GM12864 (cell line): ENCODE measurements at places on chromosomes 4 and X.

DNA sequence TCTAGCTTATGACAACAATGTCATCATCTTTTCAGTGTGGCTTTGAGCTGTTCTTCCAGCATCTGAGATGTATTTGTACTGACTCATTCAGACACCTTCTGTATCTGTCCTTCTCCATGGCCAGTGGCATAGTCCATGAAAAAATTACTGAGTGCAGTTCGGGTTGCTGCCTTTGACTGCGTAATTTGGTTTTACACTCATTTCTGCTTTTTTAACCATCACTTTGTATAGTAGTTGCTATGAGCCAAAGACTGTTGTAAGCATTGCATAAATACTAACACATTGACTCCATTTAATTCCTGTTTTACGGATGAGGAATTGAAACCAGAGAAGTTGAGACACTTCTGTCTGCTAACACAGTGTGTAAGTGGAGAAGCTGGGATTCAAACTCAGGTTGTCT lies 190.7 kb upstream of the MID1 start:
- no peak for DNase-seq

- DNase-seq, result no peak
Observed at GRCh38 chr4:16125571-16126445, 42.0 kb upstream of the PROM1 start.

- DNase-seq, result no peak
Observed at GRCh38 chrX:73913580-73913979, 350.6 kb downstream of the CHIC1 start.

GRCh38 chr4:174273930-174274329 lies 9.5 kb downstream of the FBXO8 start:
- no peak for DNase-seq

DNA sequence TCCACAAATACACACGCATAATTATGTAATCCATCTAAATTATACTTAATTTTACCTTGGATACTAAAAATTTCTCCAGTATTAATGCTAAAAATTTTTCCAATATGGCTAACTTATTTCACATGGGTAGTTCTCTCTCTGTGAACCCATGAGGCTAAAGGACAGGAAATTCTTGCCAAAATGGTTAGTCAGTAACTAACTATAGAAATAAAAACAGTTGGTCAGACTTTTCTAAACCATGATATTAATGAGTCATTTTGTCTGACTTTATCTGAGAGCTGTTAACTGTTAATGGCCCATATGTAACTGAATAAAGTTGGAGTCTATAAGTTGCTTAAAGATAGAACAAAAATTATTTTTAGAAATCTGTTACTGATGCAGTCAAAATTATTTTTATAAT lies 549.4 kb downstream of the TLL1 start:
- DNase-seq, result no peak

DNA sequence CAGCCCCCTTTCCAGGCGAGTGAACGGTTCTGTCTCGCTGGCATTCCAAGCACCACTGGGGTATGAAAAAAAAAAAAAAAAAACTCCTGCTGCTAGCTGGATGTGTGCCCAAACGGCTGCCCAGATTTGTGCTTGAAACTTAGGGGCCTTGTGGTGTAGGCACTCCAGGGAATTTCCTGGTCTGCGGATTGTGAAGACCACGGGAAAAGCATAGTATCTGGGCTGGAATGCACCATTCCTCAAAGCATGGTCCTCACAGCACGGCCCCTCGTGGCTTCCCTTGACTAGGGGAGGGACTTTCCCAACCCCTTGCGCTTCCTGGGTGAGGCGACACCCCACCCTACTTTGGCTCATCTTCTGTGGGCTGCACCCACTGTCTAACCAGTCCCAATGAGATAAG lies 516.8 kb upstream of the FAM241A start:
- DNase-seq, result no peak
